NCI-H510A (cell line): ENCODE measurements at places on chromosomes 5 and 9.
A peak's percentile ranks its signal among the peaks of the same experiment; 100 is the strongest.

DNA sequence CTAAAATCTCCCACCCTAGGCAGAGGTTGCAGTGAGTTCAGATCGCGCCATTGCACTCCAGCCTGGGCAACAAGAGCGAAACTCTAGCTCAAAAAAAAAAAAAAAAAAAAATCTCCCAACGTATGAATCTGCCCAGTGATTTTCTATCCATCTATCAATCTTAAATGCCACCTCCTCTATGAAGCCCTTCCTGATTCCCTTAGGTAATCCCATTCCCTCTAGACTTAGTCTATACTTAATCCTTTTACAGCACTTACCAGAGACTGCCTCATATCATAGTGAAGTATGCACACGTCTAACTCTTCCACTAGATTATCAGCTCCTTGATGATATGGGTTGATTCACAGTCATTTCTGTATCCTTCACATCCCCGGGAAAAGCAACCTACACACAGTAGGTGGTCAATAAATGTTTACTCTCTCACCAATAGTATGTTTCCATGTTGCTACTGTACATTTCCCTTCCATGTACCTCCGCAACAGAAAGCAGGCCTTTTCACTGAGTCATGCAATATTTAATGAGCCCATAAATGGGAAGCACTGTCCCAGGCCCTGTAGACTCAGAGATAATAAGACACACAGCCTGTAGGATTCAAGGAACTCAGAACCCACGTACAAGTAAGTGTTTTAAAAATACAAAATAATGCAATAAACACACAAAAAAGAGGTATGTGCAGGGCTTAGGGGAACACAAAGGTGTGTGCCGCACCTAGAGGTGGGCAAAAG, 1.2 kb downstream of the DROSHA start:
- DNase-seq = no peak

DNA sequence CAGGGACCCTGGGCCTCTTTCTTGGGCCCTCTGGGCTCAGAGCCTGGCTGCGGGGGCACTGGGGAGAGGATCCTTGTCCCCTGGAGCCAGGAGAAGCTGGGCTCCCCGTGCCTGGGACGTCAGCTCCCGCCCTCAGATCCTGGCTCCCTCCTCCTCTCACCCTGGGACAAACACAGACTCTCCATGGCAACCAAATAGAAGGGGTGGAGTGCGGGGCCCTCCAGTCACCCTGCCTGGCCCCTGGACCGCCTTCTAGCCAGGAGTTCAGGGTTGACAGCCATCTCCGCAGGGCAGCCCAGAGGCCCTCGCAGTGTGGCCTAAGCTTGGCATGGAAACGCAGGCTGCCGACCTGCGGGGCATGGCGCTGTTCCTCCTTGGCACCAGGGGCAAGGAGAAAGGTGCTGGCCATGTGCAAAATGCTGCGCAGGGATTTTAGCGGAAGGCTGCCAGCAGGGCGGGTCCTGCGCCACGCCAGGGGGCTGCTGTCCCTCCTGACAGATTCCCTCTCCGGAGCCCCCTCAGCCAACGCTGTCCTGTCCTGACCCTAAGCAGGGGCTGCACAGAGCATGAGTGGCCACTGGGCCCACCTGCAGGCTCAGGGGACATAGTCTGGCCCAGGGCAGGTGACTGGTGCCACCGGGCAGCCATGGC, 1.0 kb downstream of the ZDHHC11 start:
- DNase-seq = no peak

DNA sequence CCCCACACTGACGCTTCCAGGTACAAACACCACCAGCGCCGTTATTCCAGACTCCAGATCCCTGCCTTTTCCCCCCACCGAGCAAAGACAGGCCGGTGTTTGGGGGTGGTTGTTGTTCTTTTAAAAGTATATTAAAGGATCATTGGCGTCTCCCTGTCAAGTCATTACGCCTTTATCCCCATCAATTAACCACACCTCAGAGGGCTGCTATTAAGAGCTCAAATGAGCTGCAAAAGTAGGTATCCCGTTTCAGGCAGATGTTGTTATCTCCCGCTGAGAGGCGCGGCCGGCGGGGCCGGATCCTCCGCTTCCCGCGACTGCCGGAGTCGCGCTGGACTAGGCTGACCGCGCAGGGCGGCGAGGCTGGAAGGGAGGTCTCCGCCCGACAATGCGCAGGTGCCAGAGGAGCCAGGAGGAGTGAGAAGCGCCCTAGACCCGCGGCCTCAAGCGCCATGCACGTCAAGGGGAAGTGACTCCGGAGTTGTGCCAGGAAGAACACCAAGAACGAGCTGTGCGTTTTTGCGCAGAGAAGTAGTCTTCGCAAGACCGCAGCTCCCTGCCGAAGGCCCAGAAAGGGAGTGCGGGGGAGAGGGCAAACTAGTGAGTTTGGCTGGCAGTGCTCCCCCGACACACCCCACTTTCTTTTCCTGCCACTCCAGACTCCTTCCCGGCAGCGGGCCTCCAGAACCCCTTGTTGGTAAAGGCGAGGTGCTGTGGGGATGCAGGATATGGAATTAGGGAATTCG, 8.2 kb downstream of the NR2F1-AS1 start:
- peak; percentile 36 for DNase-seq

GRCh38 chr9:126401107-126401506, 74.5 kb downstream of the MVB12B start:
- DNase-seq = no peak

DNA sequence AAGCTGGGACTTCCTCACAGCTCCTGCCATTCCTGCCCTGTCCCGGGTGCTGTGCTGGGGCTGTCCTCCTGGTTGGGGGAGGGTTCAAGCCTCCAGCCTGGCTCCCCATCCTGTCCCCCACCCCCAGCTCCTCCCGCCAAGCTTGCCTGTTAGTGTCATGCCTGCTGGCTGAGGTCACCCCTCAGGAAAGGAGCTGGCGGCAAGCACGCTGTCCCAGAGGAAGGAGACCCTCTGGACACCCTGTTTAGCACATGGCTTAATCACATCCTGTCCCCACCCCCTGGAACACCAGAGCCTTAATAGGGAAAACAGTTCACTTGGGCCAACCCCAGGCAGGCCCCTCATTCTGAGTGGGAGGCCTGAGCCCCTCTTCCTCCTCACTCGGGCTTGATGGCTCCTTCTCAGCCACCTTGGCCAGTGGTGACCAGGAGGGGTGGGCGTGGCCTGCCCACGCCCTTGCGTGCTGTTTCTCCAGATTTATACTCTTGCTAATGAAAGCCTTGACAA, 9.2 kb upstream of the PHYHD1 start:
- DNase-seq = no peak
